ENCODE measurements at places on chromosomes 4 and X. TPM values are rescaled to one million over a fixed set of nuclear protein-coding genes. Genes with fewer than 3 reads are reported as not detected.

DNA sequence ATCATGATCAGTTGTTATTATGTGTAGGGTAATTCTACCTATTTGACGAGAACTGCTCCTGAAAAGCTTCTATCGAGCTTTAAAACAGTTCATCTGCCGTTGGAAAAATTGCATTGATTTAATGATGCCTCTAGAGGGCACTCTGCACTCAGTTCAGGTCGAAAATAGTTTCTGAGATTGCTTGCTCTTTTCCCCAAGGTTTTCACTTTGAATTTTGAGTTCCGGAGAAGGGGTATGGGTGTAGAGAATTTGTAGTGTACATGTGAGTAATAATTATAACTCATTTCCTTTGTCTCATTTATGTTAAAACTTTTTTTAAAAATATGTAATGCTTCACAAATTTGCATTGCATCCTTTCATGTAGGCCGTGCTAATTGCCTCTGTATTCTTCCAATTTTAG lies 28.4 kb upstream of the TNIP3 start:
- no peaks in the 10 kb centered on the region for H3K4me1 ChIP-seq
- H3K27me3 ChIP-seq = no peaks in the 10 kb centered on the region
- no peak overlapping the region for H3K27ac ChIP-seq
- H3K36me3 ChIP-seq = no peaks in the 10 kb centered on the region
- no peak for DNase-seq
- no peak overlapping the region for H3K4me3 ChIP-seq

DNA sequence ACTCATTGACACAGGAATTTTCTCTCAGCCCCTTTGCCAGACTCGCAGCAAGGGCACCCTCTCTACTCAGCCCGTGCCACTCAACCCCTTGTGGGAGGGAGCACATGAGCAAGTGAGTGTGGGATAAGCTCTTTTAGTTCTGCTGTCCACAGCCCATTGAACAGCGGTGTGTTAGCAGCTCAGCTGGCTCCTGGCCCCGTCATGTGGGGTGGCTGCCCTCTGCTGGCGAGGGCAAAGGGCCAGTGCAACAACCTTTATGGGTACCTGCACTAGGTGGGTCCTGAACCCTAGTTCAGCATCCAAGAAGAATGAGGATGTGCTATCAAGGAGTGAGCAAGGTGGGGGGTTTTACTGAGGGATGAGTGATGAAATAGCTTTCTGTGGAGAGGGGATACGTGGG lies 85.0 kb upstream of the ZNF81 start:
- H3K4me1 ChIP-seq = no peaks in the 10 kb centered on the region
- no peak overlapping the region for H3K27ac ChIP-seq
- no peaks in the 10 kb centered on the region for H3K27me3 ChIP-seq
- no peak overlapping the region for H3K4me3 ChIP-seq

- H3K36me3 ChIP-seq = no peaks in the 10 kb centered on the region
- no peak for DNase-seq
- H3K4me1 ChIP-seq = peaks cover 13% of the 10 kb centered on the region
- H3K27ac ChIP-seq = no peak overlapping the region
These were observed 488.5 kb downstream of the IL15 start for GRCh38 chr4:142124874-142125273.

DNA sequence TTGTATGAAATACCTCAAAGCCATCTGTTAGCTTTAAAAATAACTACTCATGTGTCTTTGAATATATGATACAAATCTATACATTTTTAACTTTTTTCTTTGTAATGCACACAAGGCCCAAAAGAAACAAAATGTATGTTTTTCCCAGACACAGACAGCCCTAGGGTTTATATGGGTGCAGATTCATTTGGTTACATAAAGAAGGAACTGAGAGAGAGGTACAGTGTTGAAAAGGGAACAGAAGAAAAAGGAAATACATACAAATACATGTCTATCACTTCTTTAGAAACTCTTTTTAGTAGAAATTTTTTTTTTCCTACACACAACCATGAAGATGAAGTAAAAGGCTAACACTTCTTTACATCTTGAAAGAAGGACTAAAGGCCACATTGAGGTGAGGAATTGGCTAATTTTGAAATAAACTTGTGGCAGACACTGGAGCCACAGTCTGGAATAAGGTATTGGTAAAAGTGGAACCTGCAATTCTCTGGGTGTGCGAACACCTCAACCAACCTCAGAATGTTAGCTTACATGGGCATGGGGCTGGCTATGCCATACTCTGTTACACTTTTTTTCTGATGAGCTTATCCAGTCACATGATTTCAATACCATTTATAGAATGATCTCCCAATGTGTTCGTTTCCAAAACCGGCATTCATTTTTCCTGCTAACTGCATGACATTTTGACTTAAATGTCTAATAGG lies 67.9 kb downstream of the FAM47C start:
- H3K27me3 ChIP-seq = no peaks in the 10 kb centered on the region
- H3K4me3 ChIP-seq = no peak overlapping the region
- no peaks in the 10 kb centered on the region for H3K4me1 ChIP-seq
- H3K36me3 ChIP-seq = no peaks in the 10 kb centered on the region

- H3K4me3 ChIP-seq = no peak overlapping the region
- no peaks in the 10 kb centered on the region for H3K27me3 ChIP-seq
- no peak for DNase-seq
- H3K27ac ChIP-seq = no peak overlapping the region
- H3K36me3 ChIP-seq = no peaks in the 10 kb centered on the region
These were observed 54.7 kb downstream of the CPE start for GRCh38 chr4:165433529-165433928.

DNA sequence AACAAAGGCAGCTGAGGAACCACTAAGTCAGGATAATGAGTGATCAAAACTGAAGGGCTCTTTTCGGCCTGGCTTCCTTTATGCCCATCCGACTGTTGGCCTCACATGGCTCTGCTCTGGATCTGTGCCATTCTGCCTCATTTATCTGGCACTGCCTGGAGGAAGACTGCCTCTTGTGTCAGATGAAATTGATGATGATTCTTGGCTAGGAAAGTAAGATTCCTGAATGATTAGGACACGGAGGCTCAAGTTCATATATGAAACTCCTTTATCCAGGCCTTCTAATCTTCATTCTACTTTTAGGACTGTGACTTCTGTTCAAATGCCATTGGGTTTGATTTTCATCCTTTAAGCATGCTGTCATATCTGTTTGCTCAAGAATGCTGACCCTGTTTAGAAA lies 475.4 kb upstream of the RPS6KA3 start:
- H3K36me3 ChIP-seq = no peaks in the 10 kb centered on the region
- no peak overlapping the region for H3K27ac ChIP-seq
- H3K4me3 ChIP-seq = no peak overlapping the region

- peaks cover 30% of the 10 kb centered on the region for H3K4me1 ChIP-seq
- H3K27me3 ChIP-seq = peaks cover 52% of the 10 kb centered on the region
- DNase-seq = no peak
- no peak overlapping the region for H3K27ac ChIP-seq
- no peak overlapping the region for H3K4me3 ChIP-seq
These were observed 2.1 kb upstream of the NSG1 start for GRCh38 chr4:4384837-4385236.

DNA sequence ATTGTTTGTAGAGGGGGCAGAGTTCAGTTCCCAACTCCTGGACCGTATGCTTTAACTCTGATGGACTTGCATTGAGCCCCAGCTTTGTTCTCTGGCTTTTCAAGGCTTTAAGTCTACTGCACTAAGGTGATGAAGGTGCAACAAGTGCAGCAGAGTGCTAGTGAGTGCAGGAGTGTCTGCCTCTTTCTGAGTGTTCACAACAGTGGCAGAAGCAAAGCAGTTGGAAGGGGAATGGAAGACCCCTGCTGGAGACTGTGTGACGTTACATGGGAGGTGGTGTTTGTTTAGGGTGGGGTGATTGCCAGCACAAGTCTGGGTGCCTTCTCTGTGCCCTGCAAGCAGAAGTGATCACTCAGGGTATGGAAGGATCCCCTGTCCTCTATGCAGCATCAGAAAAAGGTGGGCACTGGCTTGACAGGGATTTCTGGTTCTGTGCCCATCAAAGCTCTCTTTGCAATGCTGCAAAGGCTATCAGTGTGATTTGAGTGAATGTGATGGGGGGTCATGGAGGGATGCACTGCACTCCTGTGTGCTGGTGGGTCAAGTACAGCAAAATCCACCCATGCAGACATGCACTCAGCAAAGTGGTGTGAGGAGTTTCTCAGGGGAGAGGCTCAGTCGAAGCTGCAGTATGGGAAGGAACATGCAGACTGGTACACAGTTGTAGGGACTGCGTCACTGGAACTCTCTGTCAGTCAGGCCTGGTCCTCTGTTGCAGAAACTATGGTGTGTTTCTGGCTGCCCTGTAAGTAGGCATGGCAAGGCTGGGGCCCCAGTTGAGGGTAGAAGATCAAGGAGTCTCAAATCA lies 70.9 kb upstream of the UGT2B7 start:
- H3K36me3 ChIP-seq = no peaks in the 10 kb centered on the region
- no peaks in the 10 kb centered on the region for H3K27me3 ChIP-seq
- DNase-seq = no peak
- no peaks in the 10 kb centered on the region for H3K4me1 ChIP-seq
- no peak overlapping the region for H3K27ac ChIP-seq
- no peak overlapping the region for H3K4me3 ChIP-seq

- no peak overlapping the region for H3K27ac ChIP-seq
- H3K36me3 ChIP-seq = no peaks in the 10 kb centered on the region
- no peak overlapping the region for H3K4me3 ChIP-seq
- no peaks in the 10 kb centered on the region for H3K4me1 ChIP-seq
- no peak for DNase-seq
These were observed 24.8 kb downstream of the NHSL2 start for GRCh38 chrX:71935476-71935875.

DNA sequence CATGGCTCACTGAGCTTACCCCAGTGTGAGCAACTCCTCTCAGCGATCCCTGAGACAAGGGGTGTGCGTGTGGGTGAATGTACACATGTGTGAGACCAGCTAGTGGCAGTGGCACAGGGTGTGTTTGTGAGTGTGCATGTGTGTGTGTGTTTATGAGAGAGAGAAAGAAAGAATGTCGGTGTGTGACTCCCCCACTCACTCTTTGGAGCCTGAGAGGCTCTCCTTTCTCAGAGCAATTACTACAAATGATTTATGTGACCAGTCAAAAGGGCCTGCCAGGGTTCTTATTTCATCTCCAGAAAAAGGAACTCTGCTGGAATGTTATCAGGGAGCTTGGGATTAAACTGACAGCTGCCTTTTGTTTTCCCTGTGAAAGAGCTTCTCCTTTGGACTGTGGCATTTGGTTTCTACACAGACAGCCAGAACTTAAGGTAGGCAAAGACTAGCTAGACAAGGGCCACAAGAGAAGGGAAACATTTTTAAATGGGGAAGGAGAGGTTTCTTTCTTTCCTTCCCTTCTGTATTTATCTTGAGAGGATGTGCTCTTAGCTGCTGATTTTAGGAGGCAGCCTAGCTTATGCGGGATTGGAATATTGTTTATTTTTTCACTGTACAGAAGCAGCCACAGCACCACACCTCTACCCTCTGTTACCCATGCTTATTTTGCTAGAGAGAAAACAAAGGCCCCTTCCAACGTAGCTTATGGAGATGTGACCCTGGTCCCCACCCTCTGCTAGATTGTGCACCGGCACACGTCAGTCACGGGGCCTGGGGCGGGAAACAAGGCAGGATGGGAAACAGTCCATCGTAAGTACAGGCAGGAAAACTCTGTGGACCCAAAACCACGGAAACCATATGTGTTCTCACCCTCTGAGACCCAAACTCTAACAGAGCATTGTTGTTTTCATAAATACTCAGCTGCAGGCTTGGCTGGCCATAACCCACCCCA lies 143.5 kb downstream of the MGST2 start:
- no peaks in the 10 kb centered on the region for H3K36me3 ChIP-seq
- H3K4me3 ChIP-seq = no peak overlapping the region
- no peak for DNase-seq
- peak overlapping the region; percentile 13 for H3K27ac ChIP-seq
- no peaks in the 10 kb centered on the region for H3K27me3 ChIP-seq

DNA sequence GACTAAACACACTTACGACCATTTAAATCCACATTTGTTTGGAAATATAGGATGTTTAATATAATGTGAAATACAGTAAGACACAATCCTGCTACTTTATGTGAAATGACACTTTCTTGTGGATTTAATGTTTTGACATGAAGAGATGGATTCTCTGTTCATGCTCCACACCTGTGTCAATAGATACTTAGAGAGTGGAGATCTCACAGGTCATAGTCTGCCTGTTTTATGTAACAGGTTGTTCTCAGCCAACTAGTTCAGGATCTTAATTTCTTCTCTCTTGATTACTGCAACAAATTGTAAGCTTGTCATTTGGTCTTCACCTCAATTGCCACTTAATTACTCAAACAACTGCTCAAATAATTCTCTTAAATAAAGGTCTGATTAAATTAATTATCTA lies 1621.2 kb downstream of the PCDH7 start:
- DNase-seq = no peak
- no peak overlapping the region for H3K4me3 ChIP-seq
- H3K4me1 ChIP-seq = no peaks in the 10 kb centered on the region
- H3K27me3 ChIP-seq = no peaks in the 10 kb centered on the region
- H3K27ac ChIP-seq = no peak overlapping the region

DNA sequence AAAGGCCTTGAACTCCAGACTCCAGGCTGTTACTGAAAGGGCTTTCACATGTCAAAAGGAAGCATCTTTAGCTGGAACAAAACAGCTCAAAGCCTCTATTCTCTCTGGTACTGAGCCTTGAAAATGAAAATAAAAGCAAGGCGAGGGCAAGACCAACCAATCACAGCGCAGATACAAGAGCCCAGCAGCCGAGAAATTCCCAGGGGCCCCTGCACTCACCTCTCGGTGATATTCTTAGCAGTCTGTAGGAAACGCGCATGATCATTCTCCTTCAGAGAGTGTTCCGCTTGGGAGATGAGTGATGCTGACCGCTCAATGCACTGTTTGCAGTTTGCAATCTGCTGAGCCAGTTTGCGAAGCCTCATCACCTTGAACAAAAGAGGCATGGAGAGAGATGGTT lies 138.1 kb downstream of the MID1 start:
- H3K4me1 ChIP-seq = no peaks in the 10 kb centered on the region
- no peak overlapping the region for H3K4me3 ChIP-seq
- DNase-seq = peak; percentile 65
- no peaks in the 10 kb centered on the region for H3K27me3 ChIP-seq

TASL gene
- 1.7 TPM for total RNA-seq

RTL3 gene
- total RNA-seq = 0.09 TPM

SULT1E1 gene
- total RNA-seq = not detected

HNRNPD gene
- total RNA-seq = 46.7 TPM

NDST4 gene
- not detected for total RNA-seq

WDR17 gene
- total RNA-seq = 0.28 TPM
